Activated effector memory CD4-positive, alpha-beta T cell treated with Interleukin-2 at 50 U/mL for 16 hours (primary cell): ENCODE measurements at places on chromosomes 1 and 21.

DNA sequence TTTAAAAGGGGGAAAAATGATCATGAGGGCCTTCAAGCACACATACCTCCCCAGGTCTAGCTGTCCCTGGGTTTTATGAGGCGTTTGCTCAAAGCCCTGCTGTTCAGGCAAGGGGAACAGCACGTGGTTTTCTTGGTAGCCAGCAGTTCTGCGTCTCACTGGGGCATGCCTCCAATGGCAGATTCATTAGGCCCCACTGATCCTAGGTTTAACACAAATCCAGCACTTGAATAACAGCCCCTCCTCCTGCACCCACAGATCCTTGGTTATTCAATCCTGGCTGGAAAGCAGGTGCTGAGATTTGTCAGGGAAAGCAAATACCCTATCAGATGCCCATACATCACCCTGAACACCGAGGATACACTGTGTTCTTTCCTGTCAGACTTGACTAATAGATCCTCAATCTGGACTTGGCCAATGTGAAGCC is 106.4 kb downstream of the ZC3H11B start:
- DNase-seq: no peak

- peak; percentile 36 for DNase-seq
These were observed 7.1 kb downstream of the AMIGO1 start for GRCh38 chr1:109502364-109502851.

DNA sequence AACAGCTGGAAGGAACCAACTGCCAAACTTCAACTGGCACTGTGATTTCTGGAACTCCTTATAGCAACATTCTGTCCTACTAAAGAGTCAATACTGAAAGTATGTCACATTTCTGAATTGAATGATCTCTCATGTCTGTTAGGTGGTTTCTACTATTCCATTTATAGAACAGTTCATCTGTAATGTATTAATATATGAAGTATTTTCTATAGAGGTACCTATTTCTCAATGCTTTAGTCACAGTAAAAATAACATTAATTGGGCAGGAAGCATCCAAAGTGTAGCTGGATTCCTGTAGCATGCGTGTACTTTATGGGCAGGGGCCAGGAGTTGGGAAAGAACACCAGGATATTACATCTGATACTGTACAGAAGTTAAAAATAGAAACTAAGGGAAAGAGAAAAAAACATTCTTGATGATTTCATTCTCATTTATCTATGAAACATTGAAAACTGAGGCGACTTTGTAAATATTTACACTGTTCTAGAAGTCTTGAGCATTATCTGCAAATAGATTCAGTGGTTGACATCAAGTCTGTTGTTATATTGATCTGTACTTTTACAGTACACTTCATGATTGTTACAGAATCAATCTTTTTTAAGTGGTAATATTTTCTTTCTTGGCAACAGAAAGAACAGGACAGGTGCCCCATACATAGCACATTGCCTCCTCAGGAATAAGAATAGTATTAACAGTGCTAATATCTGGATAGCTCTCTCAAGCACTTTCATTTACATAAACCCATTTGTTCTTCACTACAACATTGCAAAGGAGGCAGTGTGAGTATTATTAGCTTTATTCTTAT is 6.2 kb upstream of the ZNF281 start:
- no peak for DNase-seq

DNA sequence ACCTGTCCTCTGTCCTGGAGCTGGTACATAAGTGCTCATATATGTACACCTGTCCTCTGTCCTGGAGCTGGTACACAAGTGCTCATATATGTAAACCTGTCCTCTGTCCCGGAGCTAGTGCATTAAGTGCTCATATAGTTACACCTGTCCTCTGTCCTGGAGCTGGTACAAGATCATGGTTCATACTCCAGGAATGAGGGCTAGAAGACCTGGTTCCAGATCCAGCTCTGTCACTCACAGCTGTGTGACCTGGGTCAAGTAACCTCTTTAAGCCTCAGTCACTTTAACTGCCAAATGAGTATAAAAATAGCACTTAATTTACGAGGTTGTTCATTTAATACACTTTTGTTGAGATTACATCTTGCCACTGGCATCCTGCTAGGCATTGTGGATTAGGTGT is 28.0 kb downstream of the SMYD3 start:
- no peak for DNase-seq

GRCh38 chr1:64882574-64883255 is 83.6 kb downstream of the JAK1 start:
- no peak for DNase-seq

GRCh38 chr21:34276711-34277425 is 86.9 kb upstream of the KCNE2 start:
- no peak for DNase-seq
